Mucosa of gallbladder (tissue), 1 donor: ENCODE measurements at places on chromosomes 16 and 17. TPM values are rescaled to one million over a fixed set of nuclear protein-coding genes. Genes with fewer than 3 reads are reported as not detected.

CLEC16A gene
- total RNA-seq = 27.6 TPM

MAPT gene
- total RNA-seq = 11.0 TPM

NPIPB6 gene
- total RNA-seq = 3.3 TPM

KRT32 gene
- total RNA-seq = not detected

C1QTNF1 gene
- 45.3 TPM for total RNA-seq

TPSD1 gene
- 0.69 TPM for total RNA-seq

CBX2 gene
- total RNA-seq = 1.2 TPM

SNAI3 gene
- 1.9 TPM for total RNA-seq

HEATR9 gene
- total RNA-seq = 0.09 TPM

IRX6 gene
- total RNA-seq = 0.17 TPM

WNT9B gene
- 0.14 TPM for total RNA-seq

CD300E gene
- total RNA-seq = 0.35 TPM

ABCA6 gene
- total RNA-seq = 15.6 TPM

NLRC3 gene
- total RNA-seq = 4.0 TPM
